8988T (cell line): ENCODE measurements at places on chromosomes 16 and 17.

DNA sequence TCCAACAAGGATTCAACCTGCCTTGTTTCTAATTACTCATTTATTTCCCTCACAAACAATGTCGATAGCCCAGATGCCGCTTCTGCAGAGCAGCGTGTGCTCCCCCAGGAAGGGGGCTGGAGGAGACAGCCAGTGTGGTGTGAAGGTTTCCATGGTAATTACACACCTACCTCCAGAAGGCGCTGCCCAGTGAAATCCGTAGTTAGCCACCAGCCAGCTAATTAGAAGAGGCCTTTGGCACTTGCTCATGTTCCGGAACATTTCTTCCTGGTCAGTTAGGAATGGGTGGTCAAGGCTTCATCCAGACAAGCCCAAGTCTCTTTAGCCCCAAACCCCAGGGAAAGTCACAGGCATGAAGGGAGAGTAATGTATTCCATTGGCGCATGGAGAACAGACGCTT, 342.5 kb upstream of the C16orf82 start:
- DNase-seq: no peak

GRCh38 chr17:296906-297690, 55.5 kb downstream of the RPH3AL start:
- DNase-seq: no peak

DNA sequence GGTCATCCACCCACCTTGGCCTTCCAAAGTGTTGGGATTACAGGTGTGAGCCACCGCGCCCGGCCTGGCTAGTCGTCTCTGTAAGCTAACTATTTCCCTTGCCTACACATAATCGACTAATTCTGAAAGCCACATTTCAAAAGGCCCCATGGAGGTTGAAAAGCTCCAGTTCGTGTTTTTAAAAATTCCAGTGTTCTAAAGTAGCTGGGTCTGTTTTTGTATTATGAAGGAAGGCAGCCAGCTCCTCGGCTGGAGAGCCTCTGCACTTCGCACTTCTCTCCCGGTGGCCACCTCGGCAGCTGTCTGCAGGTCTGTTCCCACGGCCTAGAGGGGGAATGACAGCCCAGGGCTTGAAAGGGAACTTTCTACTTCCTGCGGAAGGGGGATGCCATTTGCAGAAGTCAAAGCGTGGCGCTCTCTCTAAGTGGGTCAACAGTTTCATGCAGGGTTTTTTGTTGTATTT, 16.9 kb downstream of the HASPIN start:
- no peak for DNase-seq

DNA sequence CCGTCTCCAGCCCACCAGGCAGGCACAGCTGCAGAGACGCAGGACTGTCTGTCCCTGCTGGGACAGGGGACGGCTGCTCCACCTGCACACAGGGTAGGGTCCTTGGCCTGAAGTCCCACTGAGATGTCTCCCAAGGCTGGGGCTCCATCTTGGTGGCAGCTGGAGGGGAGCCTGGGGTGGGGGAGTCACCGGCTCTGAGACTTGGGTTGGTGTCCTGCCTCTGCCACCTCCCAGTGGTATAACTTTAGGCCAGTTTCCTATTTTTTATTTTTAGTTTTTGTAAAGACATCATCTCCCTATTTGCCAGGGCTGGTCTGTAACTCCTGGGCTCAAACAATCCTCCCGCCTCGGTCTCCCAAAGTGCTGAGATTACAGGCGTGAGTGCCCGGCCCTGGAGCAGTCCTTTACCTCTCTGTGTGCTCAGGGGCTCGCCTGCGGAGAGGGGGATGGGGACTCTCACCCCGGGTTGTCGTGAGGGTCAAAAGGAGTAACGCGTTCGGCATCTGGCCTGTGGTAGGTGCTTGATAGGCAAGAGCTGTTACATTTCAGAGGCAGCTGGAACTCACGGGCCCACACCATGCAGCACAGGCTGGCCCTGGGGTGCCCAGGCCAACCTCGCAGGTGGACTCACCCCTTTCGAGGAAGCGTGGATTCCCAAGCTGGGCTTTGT, 46.6 kb upstream of the DOC2B start:
- DNase-seq: no peak

DNA sequence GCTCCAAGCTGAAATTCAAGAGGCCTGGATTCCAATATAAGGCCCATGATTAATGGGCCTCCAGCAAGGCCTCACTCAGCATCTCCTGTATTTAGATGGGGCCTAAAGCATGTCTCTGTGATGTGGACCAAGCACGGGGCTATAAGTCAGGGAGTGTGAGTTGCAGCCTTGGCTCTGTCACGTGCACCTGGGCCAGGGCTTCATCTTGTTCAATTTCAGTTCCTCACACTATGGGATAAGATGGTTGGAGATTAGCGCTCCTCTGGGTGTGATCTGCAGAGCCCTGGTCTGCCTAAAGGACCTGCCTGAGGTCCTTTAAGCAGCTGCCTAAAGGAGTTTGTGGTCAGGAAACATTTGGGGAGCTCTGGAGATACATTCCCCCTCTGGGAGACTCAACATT, 25.2 kb downstream of the KLHL36 start:
- DNase-seq: no peak

DNA sequence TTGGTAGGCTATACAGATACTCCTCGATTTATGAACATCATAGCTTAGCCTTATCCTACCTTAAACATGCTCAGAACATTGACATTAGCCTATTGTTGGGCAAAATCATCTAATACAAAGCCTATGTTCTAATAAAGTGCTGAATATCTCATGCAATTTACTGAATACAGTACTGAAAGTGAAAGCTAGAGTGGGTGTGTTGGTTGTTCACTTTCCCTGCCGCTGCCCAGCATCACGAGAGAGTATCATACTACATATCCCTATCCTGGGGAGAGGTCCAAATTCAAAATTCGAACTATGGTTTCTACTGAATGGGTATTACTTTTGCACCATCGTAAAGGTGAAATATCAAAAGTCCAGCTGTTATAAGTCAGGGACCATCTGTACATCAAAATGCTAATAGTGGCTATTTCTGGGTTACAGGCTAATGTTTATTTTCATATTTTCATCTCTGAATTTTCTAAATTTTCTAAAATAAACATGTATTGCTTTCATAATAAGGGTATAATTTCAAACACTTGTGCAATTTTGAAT, 54.5 kb downstream of the NACA2 start:
- no peak for DNase-seq

DNA sequence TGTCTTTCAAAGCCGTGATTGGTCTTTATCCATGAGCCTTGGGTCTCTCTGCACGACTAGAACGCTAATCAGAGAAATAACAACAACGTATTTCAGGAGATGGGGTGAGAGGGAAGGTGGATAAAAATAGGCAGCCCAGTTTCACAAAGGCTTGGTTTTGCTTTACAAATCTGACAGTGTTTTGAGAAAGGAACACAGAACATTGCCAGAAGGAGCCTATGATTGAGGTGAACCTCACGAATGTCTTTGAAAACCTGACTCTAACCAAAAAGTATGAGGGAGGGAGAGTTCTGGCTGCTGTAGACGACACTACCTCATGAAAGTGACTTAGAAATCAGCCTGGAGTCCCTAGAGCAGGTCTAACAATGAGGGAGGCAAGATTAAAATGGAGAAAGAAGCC, 38.0 kb upstream of the NOL11 start:
- DNase-seq: no peak

DNA sequence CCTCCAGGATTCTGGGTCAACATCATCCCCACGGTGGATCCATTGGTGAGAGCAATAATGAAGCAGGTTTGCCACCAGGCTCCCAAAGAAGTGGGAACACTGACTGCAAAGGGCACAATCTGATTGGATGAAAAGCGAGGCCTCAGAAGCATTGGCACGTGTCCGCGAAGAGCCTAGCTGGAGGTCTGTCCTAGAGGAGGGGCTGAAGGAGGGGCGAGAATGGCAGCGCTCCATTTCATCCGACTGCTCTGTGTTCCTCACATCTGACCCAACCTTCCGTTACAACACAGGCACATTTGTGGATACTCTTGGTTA, 79.9 kb downstream of the MRC2 start:
- no peak for DNase-seq

- DNase-seq: no peak
Observed at GRCh38 chr16:72050769-72051464, 3.4 kb upstream of the HP start.

GRCh38 chr16:53209877-53210276, 155.1 kb downstream of the CHD9 start:
- DNase-seq: no peak

- DNase-seq: peak; percentile 78
Observed at GRCh38 chr17:41864836-41865595, at the start of gene KLHL11. TSS of gene KLHL11 (minus strand) at chr17:41865423. CDS start at chr17:41865370, 53 bp downstream.

DNA sequence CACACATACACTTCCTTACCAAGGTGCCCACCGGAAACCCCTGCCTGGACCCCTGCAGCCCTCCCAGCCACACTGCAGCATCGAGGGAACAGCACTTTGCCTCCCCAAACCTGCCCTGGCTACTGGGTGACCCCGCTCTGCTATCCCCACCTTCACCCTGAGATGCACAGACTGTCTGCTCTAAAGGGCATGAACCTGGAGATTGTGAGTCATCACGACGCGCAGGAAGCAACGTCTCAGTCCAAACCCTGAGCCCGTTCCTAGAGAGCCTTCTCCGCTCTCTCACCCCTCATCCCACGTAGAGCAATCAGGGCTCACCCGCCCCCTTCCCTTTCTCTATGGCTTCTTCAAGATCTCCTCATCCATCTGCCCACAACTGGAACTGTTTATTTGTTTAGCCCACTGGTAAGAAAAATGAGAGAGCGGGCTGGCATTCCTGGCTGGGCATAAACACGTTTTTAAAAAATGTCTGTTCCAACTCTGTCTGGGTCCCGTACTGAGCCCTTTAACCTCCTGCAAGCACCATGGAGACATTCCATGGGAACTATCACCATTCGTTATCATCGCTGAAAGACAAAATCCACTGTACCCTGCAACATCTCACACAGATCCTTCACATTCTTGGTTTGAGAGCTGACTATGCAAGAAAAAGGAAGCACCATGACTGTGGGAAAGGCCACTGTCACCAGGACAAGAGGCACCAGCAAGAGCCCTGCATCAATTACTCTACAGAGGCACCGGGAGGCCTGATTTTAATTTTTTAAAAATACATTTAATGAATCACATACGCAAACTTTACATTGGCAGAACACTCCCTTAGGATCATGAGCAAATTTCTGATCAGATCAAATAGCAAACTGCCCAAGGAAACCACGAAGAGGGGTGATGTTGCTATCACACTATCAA, 28.2 kb downstream of the ZFHX3 start:
- no peak for DNase-seq

DNA sequence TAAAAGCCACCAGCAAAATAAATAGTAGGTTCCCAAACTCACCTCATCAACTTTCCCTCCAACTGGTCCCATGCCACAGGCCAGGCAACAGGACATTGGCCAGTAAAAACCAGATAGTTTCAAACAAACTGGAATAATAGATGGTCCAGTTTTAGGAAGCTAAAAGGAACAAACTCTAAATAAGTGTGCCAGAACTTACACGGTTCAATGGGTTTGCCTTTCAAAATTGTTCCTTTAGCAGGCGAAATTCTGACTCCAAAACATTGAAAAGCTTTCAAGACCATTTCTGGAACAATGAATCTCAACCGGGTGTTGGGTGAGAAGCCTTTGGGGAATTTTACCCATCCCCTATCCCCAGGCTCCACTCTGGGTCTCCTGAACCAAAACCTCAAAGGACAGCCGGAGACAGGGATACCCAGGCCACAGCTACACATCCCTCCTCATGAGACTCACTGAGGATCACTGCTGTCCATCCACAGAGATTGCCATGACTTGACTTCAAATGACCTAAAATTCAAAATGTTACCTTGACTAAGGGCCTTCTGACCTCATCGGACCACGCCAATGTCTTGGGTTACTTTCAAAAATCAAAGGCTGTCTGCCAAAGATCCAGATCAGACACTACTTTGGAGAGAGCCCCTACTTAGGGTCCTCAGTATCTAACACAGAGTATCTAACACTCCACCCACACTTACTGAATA, 13.0 kb downstream of the AXIN2 start:
- no peak for DNase-seq

DNA sequence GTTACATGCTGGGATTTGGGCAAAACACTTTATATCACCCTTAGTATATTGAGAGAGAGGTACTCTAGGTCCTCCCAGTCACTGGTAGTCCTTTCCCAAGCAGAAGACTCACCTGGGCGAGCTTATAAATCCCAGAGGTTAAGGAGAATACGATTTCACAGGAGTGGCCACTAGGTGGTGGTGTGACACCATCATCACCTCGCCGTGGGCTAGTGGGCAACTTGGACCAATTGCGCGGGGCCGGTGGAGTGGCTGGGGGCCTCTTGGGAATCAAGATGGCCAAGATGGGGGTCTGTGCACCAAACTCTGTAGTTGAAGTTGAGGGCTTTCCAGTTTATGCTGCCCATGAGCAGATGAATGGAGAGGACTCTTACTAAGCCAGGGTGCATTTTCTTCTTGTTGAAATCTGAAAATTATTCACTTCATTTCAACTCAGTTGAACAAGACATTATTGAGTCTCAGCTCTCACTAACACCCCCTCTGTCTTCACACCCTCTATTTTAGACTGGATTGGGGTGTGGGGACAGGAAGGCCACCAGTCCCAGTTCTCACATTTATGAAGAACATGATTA, 38.2 kb upstream of the PIRT start:
- DNase-seq: peak; percentile 40

GRCh38 chr17:7590743-7591142, 849 bp upstream of the SOX15 start:
- DNase-seq: peak; percentile 69

DNA sequence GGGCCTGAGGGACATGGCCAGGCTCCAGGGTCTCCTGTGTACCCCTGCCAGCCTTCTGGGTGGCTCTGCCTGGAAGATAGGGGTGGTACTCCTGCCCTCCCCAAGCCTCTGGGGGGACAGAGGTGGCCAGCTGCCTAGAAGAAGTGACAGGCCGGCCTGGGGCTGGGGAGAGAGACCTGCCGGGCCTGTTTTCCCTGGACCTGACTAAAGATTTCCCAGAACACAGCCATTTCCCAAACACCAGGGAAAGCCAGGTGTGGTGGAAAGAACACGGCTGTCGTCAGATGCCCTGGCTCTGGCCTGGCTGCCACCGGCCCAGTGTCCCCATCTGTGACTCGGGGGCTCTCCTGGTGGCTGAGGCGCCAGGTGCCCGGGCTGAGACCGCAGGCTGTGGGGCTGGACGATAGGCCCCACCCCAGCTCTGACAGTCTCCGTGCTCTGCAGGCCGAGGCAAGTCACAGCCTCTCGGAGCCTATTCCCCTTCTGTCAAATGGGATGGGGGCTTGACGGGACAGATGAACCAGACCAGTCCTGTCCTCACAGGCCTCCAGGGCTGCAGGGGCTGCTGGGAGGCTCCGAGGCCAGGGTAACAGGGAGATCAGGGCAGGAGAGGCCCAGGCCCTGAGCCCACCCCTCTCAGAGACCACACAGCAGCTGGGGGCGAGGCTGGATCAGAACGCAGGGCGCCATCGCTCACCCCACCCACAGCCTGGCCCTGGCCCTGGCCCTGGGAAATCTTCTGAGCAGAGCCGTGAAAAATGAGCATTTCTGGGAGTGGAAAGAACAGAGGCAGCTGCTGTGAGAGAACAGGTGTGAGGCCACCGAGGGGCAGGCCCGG, 33.1 kb downstream of the CTU2 start:
- no peak for DNase-seq
